CD4-positive, alpha-beta T cell treated with Interleukin-6 for 4 hours (primary cell): ENCODE measurements at places on chromosomes 1 and 21.

- no peak for DNase-seq
These were observed 26.3 kb upstream of the NEK2 start for GRCh38 chr1:211701733-211702132.

DNA sequence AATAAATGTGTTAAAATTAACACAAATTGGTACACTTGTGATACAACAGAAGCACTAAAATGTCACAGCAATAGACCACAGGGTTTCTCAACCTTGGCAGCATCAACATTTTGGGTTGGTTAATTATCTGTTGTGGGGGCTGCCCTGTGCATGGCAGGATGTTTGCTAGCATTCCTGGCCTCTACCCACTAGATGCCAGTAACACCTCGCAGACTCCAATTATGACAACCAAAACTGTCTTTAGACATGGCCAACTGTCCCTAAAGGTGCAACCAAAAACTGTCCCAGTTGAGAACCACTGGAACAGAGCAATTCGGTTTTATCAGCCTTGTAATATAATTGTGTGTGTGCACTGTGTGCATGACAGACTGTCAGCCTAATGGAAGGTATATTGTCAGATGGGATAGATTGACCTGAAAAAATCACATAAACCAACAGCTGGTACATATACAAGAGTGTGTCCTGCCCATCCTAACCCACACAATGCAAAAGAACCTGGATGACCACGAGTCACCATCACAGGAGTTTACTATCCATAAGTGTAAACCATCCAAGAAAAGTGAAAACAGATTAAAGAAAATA is 13.5 kb upstream of the ERG start:
- DNase-seq: no peak

- no peak for DNase-seq
These were observed 34.7 kb downstream of the MEF2D start for GRCh38 chr1:156465747-156466365.

GRCh38 chr1:153493343-153493960 is 33.0 kb upstream of the S100A7 start:
- no peak for DNase-seq

DNA sequence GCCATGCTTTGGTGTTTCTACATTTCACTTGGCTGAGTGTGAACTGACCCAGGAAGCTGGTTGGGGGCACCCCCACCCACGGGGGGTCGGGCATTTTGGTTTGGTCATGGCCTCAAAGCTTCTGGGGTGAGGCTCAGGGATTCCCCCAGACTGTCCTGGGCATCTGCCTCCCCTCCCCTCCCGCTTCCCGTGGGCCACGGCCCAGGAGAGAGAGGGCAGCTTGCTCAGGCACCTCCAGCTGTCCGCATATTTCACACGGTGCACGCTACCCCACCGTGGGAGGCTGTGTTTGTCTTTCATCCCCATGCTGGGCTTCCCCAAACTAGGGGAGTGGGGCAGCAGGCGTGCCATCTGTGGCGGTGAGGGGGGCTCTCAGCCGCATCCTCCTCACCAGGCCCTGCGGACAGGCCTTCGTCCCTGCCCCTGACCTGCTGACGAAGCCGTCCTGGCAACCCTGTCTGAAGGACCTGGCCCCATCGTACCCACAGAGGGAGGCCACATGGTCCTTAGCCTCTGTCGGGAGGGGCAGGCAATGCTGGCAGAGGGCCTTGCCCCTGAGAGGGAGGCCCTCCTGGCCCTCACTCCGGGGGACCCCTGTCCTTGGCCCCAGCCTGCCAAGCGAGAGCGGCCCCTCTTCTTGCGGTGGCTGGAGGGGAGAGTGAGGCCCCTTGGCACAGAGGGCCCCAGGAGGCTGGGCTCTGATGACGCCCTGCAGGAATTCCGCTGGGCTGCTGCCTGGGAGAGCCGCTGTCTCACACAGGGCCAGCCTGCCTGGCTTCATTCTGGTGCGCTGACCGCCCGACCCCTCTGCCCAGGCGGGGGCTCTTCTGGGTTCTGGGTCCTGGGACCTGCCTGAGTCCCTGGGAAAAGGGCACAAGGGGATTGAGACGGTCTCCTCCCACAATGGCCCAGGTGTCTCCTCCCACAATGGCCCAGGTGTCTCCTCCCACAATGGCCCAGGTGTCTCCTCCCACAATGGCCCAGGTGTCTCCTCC is 22.1 kb downstream of the TP73 start:
- DNase-seq: no peak

DNA sequence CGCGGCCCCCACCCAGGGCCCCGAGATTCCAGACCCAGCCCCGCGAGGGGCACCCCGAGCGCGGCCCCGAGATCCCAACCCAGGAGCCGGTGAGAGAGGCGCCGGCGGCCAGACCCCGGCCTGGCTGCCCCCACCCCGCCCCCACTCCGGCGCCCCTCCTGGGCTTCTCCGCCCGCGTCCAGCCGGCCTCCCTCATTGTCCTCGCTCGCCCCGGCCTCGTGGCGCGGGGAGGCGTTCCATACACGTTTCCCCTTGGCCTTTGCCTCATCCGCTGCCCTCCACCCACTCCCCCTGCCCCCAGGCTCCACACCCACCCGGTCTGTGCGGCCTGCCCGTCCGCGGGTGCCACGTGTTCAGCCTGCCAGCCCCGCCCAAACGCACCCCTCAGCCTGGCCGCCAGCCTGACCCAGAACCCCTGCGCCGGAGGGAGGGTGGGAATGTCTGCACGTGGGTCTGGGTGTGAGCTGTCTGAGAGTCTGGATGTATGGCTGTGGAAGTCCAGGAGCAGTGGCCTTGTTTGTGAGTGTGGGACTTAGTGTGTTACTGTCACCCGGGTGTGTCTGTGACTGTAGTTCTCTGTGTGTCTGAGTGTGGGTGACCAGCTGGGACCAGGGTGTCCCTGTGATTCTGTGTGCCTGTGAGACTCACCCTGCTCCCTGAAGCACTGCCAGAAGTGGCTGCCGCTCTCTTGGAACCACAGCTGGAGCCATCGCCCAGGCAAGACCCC is 681 bp downstream of the B4GALT2 start:
- DNase-seq: peak; percentile 16

DNA sequence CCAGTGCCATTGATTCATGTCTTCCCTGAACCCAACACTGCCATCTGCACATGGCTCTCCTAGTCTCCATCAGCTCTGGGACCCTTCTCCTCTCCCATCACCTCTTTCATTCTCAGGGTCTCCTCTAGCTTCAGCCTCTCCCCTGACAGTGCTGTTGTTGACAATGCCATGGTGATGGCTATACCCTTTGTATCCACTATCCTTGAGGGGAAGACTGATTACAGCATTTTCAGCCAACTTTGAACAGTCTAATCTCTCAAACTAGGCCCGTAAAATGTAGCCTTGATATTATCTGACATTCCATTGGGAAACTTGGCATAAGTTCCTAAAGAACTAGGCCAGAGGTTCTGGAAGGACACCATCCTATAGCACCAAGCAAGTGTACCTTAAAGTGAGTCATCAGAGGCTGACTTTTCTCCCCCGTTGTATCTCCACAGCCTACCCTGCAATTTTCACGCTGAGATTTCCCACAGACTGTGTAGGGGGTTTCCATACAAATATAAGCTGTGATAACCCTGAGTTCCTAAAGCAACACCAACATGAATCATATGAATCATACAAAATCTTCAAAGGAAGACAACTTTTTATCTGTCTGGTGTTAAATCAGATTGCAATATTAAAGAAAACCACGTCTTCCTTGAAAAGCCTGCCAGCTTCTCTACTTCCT is 5.8 kb downstream of the HAO2 start:
- DNase-seq: no peak

GRCh38 chr1:186802388-186802787 is 26.4 kb upstream of the PLA2G4A start:
- DNase-seq: no peak

DNA sequence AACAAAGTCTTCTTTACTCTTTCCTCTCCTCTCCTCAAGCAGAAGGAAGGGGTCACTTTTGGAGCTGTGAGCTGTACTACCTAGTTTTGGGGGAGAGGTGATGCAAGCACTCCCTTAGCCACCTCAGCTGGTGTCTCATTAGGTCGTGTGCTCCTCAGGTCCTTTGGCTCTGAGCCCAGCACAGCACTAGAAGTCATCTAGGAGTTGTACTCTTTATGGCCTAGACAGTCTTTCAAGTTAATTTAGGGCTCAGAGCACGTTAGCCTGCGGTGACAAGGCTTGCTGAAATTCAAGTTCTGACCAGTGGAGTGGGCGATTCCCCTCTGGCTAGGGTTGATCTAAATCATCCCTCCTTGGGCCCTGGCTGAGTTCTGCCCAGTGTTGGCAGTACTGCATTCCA is 48.0 kb upstream of the WDR26 start:
- DNase-seq: no peak

DNA sequence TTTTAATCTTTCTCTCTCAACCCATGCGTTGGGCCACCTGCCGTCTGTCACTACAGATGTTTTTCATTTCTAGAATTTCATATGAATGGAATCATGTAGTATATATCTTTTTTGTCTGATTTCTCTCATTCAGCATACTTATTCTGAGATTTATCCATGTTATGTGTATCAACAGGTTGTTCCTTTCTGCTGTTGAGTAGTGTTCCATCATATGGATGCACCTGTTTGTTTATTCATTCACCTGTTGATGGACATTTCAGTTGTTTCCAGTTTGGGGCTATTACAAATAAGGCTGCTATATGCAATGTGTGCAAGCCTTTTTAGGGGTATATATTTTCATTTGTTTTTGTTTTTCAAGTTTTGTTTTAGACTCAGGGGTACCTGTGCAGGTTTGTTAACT is 9.4 kb upstream of the SLC41A1 start:
- DNase-seq: no peak
